Activated naive CD8-positive, alpha-beta T cell treated with anti-CD3 and anti-CD28 coated beads for 36 hours (primary cell): ENCODE measurements at places on chromosomes 1 and 21.
A peak's percentile ranks its signal among the peaks of the same experiment; 100 is the strongest.

- no peak for DNase-seq
These were observed 391.0 kb downstream of the OMA1 start for GRCh38 chr1:58155418-58156123.

- no peak for DNase-seq
These were observed 7.6 kb downstream of the PABPC4 start for GRCh38 chr1:39569034-39569433.

DNA sequence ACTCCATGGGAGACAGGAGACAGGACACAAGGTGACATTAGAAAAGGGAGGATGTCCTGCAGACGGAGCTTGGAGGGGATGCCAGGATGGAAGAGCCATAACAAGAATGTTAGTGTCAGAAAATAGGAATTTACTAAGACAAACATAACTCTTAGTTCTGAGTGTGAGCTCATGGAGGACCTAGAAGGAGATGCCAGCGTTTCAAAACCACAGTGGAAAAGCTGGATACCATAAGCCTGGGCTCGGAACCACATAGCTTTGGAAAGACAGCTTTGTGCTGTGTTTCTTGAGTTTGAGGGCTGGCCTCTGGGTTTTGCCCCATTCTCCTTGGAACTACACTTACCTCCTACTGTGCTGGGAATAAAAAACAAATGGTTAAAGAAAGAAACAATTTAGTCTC, 128.4 kb downstream of the S1PR1 start:
- DNase-seq = no peak

GRCh38 chr1:238674316-238674715, 712.1 kb upstream of the CHRM3 start:
- no peak for DNase-seq

DNA sequence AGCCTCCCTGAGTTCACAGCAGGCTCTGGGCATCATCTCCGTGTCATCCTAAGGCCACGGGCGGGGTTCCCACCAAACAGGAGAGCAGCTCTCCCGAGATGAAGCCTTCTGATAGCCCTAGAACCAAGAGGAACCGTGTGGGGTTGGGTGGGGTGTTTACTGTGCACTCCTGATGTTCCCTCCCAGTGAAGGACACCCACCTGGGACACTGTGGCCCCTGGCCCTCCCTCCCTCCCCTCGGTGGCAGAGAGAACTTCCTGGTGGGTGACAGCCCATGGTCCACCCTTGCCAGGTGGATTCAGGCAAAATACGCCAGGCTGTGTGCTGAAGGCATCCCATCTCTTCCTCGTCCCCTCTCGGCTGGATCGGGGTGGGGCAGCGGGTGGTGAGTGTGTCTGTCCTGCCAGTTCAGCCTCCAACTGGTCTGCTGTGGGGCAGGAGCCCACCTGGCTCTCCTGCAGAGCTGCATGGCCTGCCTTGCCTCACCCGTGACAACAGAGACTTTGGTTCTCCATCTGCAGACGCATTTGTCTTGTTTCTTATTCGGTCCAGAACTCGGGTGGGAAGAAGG, 15.6 kb upstream of the C1orf174 start:
- DNase-seq = no peak

- DNase-seq = peak; percentile 74
These were observed at the start of gene AMIGO1 for GRCh38 chr1:109509176-109510134. Gene AMIGO1 (minus strand): TSS chr1:109509727. CDS start chr1:109508912, 815 bp downstream.

DNA sequence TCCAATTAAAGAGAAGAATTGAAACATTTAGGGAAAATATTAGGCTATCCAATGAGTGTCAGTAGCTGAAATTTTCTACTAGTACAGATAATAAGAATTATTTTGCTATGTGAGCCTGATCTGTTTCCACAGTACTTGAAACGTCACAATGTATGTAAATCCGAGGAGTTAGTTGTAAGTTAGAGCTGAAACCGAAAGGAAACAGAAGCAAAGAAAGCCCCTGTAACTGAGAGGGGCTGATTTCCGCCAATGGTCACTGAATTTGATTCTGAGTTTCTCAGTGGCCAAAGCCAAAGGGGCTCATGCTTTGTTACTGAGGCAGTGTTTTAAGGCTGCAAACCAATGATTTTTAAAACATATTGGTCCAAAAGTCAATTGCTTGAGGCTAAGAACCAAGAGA, 168.3 kb upstream of the DUSP10 start:
- DNase-seq = no peak
